ENCODE measurements at places on chromosomes 13 and 19.

DNA sequence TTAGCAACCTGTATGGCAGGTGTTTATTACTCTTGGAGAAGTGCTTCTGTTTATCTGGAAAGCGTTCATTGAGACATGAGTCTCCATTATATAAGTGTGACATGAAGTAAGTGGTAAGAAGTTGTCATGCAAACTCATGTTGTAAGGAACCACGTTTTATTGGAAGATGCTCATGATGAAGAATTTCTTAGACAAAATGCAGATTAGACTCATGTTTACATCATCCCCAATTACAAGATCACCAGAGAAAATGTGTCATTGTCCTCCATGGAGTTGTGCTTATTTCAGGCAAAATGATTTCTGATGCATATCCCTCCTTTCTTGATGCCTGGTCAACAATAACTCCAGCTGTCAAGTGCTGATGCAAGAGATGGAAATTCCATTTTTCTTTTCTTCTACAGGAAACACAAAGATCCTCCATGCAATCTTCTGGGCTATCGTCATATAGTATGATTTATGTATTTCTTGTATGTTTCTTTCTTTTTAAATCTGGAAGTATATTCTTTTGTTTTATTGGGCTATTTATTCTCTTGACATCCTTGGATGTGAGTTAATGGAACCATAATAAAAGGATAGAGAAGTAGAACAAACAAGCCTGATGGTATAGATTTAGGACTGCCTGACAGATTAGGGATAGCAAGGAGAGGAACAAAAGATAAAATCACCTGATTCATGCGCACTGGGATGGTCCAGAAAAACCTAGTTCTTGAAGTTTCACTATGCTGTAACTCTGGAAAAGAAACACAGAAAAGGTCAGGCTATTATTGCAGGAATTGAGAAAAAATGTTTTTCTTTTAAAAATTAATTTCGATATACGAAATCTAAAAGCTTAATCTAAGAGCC, 50.7 kb upstream of the DIAPH3 start:
- no peak for DNase-seq

GRCh38 chr13:29597706-29598105, 2.2 kb upstream of the SLC7A1 start:
- no peak for DNase-seq

DNA sequence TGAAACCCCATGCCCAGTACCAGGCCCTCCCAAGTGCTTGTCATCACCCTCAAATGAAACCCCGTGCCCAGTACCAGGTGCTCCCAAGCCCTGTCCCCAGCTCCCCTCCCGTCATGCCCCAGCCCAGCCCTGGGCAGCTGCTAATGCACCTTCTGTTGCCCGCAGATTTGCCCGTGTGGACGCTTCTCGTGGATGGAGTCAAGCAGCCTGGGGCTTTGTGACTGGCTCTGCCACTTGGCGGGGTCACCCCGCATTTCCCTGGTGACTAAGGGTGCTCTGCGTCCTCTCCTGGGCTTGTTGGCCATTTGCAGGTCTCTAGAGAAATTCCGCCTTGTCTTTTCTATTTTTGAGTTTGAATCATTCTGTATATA, 82.7 kb downstream of the ATP11A start:
- no peak for DNase-seq

DNA sequence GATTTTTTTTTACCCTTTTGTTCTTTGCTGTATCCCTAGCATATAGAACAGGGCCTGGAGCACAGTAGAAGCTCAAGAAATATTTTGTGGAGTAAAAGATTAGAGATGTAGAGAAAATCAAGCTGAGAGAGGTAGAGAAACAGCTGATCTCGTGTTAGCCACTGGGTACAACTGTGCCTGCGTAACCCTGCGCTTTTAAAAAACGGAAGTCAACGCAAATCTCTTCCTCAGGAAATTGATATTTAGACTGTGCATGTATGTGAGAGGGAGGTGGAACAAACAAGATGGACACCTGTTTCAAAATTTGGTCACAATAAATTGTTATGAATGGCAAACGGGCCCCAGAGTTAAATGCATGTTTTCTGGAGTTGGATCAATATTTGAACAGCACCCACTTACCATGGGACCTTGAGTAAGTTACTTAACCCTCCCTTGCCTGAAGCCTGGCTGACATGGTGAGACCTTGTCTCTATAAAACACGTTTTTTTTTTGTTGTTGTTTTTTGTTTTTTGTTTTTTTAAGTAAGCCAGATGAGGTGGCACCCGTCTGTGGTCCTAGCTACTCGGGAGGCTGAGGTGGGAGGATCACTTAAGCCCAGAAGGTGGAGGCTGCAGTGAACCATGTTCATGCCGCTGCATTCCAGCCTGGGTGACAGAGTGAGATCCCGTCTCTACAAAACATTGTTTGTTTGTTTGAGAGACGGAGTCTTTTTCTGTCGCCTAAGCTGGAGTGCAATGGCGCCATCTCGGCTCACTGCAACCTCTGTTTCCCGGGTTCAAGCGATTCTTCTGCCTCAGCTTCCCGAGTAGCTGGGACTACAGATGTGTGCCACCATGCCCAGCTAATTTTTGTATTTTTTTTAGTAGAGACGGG, 3.3 kb upstream of the EPOR start:
- DNase-seq: no peak

DNA sequence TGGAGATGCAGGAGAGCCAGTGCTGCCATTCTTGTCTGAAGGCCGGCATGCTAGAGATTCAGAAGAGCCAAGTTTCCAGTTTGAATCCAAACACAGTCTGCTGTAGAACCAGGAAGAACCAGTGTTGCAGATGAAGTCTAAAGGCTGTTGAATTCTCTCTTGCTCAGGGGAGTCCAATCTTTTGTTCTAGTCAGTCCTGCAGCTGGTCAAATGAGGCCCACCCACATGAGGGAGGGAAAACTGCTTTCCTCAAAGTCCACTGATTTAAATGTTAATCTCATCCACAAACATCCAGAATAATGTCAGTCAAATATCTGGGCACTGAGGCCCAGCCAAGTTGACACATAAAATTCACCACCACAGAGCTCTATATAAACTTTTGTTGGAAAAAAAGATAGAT, 136.6 kb downstream of the FRY start:
- no peak for DNase-seq

GRCh38 chr13:80074811-80075210, 266.1 kb downstream of the SPRY2 start:
- DNase-seq: no peak

DNA sequence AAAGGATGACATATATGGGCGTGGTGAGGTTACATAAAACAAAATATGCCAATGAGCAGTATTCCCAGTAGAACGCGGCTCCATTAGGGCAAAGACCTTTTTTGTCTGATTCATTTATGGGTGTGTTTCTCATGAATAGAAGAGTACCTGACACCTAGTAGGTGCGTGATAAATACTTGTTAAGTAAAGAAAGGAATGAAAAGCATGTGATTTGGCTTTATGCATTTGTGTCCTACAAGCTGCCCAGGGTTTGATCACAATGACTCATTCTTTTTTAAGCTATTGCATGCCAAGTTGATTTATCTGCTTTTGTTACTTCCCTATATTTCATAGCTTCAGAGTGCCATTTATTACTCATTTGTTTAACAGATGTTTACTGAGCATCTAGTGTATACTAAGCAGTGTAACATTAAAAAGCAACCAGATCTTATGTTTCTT, 19.1 kb upstream of the KCTD4 start:
- DNase-seq: no peak

DNA sequence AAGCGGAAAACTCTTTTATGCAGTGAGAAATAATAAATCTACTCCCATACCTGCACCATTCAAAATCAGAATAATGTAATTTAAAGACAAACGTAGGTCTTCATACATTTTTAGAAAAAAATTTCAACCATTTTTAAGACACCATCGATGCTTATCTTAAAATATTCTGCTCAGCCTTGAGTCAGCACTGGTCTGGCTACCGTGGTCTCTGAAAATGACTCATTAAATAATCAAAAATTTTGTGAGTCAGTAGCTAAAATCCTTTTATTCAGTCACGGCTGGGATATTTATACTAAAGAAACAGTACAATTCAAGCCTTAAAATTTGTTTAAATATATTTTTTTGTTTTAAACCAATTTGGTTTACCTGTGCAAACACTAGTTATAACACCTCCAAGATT, 2862.8 kb upstream of the PCDH20 start:
- DNase-seq: no peak

DNA sequence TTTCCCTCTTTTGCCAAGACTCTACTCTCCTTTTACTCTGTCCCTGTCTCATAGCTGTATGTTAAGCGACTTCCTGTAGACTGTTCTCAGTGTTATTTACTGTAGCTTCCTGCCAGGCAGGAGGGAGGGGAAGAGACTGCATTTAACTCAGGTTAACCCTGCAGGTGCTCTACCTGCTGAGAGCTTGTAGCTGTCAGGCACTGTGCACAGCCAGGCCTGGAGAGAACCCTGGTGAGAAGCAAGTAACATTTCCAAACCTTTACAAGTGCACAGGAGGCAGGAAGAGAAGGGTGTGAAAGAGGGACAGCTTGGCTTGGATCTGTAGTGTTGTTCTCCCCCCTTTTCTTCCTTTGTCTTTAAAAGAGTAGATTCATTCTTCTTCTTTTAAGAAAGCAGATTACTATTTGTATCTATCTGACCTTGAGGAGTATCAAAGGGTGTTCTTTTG, 167.1 kb downstream of the LMO7 start:
- DNase-seq: no peak

DNA sequence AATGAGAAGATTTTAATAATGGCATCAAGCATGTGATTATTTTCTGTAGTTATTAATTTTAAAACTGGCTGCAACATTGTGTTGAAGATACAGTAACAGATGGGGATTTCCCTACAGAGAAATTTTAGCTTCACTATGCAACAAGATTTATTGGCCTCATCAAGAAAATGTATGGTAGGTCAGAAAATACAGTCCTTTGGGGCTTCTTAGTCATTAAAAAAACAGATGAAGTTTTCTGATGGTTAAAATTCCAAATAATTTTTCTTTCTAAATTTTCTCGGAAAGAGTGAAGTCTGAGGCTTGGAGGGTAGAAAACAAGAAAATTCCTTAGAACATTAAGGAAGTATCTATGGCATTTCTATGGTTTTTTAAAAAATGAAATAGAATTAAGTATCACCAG, 1790.8 kb upstream of the PCDH20 start:
- no peak for DNase-seq

DNA sequence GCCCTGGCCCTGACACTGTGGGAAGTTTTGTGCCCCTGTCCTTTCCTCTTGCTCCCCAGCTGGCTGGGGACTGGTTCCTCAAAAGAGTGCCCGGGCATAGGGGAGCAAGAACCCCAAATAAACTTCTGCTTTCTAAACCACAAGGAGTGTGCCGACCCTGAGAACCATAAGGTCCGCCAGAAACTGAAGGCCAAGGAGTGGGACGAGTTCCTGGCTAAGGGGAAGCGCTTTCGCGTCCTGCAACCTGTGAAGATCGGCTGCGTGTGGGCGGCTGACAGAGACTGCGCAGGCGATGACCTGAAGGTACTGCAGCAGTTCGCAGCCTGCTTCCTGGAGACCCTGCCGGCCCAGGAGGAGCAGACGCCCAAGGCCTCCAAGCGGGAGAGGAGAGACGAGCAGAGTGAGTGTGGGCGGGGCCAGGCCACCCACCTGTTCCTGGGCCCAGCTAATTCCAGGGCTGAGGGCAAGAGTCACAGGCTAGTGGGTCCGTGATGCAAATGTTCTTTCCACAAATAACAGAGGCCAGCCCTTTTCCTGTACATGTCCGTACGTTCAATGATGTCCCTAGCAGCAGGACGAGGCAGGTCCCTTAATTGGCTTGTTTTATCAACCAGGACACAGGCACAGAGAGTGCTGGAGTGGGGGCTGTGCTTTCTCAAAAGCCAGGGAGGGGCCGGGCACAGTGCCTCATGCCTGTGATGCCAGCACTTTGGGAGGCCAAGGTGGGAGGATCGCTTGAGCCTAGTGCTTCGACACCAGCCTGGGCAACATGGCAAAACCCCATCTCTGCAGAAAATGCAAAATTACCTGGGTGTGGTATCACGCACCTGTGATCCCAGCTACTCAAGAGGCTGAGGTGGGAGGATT, 25.6 kb downstream of the UBXN6 start:
- DNase-seq: no peak

DNA sequence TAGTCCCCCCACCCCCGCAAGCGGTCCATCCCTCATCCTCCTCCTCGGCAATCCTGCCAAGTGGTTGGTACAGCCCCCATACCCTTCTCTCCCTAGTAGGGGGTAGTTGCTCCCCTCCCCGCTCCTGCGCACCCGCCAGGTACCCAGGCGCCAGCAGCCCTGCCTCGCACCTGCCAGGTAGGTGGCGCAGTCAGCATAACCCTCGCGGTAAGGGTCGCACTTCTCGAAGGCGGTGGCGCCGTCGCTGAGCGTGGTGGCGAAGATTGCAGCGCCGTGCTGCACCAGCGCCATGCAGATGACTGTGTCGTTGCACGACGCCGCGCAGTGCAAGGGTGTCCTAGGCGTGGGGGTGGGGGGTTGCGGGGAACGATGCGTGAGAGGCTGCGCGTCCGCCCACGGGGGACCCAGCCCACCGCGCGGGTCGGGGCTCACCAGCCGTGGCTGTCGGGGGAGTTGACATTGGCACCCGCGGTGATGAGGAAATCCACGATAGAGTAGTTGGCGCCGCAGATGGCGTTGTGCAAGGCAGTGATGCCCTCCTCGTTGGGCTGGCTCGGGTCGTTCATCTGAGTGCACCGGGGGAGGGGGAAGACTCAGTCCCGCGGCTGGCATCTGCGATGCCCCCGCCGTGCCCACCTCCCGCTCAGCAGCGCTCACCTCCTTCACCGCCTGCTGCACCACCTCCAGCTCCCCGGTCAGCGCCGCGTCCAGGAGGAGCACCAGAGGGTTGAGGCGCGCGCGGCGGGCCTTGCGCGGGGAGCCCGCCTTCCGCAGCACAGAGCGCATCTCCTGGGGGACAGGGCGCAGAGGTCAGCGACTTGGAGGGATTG, 15.2 kb upstream of the ERCC2 start:
- DNase-seq: no peak

DNA sequence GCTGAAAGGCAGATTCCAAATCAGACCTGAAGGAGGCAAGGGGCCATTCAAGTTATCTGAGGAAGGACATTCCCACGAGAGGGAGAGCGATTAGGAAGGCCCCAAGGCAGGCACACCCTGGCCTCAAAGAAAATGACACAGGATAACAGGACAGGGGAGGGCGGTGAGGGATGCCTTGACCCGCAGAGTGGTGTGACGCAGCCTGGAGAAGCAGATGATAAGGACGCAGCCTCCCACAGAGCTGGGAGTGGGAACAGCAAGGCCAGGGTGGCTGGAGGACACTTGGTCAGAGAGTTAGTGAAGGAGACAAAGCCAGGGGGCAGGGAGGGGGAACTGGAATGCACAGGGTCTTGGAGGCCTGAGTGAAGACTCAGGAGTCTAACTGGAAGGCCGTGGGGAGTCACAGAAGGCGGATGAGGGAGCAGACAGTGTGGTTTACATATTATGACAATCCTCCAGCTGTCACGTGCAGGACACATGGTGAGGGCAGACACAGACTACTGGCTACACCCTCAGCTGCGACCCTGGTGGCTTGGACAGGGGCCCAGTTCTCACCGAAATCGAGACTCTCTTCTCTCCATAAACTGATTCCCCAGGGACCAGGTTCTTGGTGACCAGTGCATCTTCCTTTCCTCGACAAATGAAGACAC, 5.8 kb upstream of the DYRK1B start:
- no peak for DNase-seq

DNA sequence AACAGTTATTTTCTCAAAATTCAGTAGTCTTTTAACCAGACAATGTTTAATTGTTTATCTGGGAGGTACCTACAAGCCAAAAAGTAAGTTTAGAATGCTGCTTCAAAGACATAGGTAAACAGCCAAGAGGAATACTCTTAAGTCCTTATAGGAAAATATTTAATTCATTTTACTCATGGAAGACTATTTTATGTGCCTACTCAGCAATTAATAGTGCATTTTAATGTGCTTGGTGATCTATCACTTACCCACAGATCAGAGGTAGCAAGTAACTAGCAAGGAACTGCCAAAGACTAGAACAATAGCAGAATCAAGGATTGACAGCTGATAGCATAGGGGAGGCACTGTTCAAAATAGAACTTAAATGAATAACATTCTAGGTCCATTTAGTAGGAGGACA, 60.4 kb downstream of the DNAJC15 start:
- no peak for DNase-seq
